PC-9 (cell line): ENCODE measurements at places on chromosomes 12 and 14. TPM values are rescaled to one million over a fixed set of nuclear protein-coding genes. Genes with fewer than 3 reads are reported as not detected.

MMP19 gene
- 0.60 and 0.83 TPM in 2 replicates for total RNA-seq

NXPH4 gene
- total RNA-seq, result 20.3 and 20.6 TPM in 2 replicates

GRCh38 chr12:71124835-71125460 is 32.9 kb downstream of the TSPAN8 start:
- H3K4me3 ChIP-seq, result no peak overlapping the region
- no peaks in the 10 kb centered on the region for H3K4me1 ChIP-seq
- H3K27ac ChIP-seq, result no peak overlapping the region
- H3K36me3 ChIP-seq, result no peaks in the 10 kb centered on the region
- DNase-seq, result no peak

- H3K4me3 ChIP-seq, result no peak overlapping the region
- peaks cover 23% of the 10 kb centered on the region; the same call in 1 of the 2 replicates for H3K36me3 ChIP-seq
- no peak for DNase-seq
- no peaks in the 10 kb centered on the region for H3K27me3 ChIP-seq
- H3K4me1 ChIP-seq, result peaks cover 41% of the 10 kb centered on the region
- no peak overlapping the region for H3K27ac ChIP-seq
These were observed 57.2 kb downstream of the HMGA2 start for GRCh38 chr12:65881348-65881961.

DNA sequence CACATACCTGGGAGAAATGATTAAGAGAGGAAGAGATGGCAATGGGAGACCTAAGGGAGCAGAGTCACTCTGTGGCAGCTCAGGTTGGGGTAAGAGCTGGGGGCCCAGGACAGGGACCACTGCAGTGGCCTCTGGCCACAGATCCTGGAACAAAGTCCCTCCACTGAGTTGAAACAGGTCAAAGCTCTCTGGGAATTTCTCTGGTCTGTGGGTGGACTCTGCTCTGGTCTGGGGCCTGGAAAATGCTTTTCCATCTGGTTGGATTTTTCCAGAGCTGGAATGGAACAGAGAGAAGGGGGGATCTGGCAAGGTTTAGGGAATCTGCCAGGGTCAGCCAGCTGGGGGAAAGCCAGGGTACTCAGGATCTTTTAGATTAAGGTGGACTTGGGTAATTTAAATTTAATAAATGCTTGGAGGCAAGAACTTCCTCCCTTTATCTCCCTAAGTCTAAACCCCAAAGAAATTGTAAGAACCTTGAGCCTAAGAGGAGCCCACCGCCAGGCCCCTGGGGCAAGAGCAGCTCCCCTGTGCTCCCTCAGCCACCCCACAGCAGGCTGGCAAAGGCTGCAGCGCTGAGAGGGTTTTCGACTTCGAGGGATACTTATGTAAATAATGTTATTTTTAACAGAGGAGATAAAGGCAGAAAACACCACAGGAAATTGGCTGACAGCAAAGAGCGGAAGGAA is 3.7 kb downstream of the HOXC10 start:
- H3K27me3 ChIP-seq, result no peaks in the 10 kb centered on the region
- H3K27ac ChIP-seq, result no peak overlapping the region
- no peaks in the 10 kb centered on the region for H3K36me3 ChIP-seq
